ENCODE measurements at places on chromosomes 16 and 17.

- H3K36me3 ChIP-seq = no peaks in the 10 kb centered on the region
- peaks cover 5% of the 10 kb centered on the region for H3K4me1 ChIP-seq
- H3K27me3 ChIP-seq = peaks cover 23% of the 10 kb centered on the region
- H3K4me3 ChIP-seq = peak overlapping the region; percentile 26
- H3K27ac ChIP-seq = no peak overlapping the region
- DNase-seq = peak; percentile 74
Measured at GRCh38 chr16:2194852-2195321, 1.5 kb downstream of the CASKIN1 start.

DNA sequence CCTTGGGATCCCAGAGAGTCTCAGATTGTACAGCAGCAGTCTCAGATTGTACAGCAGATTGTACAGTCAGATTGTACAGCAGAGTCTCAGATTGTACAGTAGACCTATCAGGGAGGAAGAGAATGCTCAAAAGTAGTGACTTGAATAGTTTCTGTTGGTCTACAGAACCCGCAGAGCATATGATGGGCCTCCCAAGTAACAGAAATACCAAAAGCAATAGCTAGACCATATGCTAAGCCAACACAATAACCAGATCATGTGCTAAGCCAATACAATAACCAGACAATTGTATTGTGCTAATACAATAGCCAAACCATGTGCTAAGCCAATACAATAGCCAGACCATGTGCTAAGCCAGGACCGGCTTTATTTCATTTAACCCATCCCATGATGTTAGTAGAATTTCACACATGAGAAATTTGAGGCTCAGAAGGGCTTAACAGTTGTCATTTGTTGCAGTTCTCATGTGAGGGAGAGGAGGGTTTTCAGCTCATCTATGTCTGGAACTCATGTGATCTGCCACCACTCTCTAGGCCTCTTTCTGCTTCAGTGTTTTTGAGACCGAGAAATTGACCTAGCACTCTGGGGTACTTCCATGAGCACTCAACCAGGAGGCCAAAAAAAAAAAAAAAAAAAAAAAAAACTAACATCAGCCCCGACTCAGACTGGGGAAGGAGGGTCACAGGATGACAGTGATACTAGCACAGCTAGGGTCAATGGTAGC is 144.0 kb downstream of the SOX9 start:
- H3K27ac ChIP-seq = no peak overlapping the region
- H3K4me1 ChIP-seq = no peaks in the 10 kb centered on the region
- peaks cover 6% of the 10 kb centered on the region for H3K27me3 ChIP-seq
- no peak overlapping the region for H3K4me3 ChIP-seq
- H3K36me3 ChIP-seq = no peaks in the 10 kb centered on the region
- DNase-seq = no peak

GRCh38 chr17:28756049-28756804 is 12.4 kb downstream of the TRAF4 start:
- H3K27me3 ChIP-seq = no peaks in the 10 kb centered on the region
- no peak for DNase-seq
- no peak overlapping the region for H3K4me3 ChIP-seq
- H3K36me3 ChIP-seq = peaks cover 29% of the 10 kb centered on the region
- no peaks in the 10 kb centered on the region for H3K4me1 ChIP-seq

GRCh38 chr17:30134551-30134950 is 17.9 kb downstream of the NSRP1 start:
- H3K27ac ChIP-seq = no peak overlapping the region
- H3K27me3 ChIP-seq = no peaks in the 10 kb centered on the region
- no peak overlapping the region for H3K4me3 ChIP-seq
- H3K36me3 ChIP-seq = peaks cover 54% of the 10 kb centered on the region
- H3K4me1 ChIP-seq = peaks cover 28% of the 10 kb centered on the region

DNA sequence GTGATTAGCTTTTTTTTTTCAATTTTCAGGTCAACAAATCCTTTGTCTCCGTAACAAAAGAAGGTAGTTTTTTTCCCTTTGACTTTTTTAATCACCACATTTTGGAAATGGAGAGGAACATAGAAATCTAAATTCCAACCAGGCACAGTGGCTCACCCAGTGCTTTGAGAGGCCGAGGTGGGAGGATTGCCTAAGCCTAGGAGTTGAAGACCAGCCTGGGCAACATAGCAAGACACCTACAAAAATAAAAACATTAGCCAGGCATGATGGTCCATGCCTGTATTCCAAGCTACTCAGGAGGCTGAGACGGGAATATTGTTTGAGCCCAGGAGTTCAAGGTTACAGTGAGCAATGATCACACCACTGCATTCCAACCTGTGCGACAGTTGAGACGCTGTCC is 5.7 kb downstream of the PSMD7 start:
- peaks cover 23% of the 10 kb centered on the region for H3K4me1 ChIP-seq
- H3K4me3 ChIP-seq = no peak overlapping the region

DNA sequence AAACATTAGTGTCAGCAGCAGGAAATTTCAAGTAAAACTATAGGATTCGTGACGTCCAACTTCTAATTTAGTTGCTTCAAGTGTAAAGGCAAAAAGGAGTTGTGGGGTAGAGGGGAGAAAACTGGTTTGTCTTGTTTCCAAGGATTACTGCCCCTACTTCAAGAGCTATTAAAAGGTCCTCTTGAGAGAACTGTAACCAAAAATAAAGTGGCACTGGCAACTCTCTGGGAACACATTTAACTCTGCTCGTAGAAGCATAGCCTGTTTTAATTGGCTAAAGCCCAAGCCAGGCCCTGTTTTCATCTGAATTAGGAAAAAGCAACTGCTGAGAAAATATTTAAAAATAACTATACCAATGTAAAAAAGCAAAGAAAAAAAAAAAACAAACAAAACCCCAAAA is 51.8 kb upstream of the AKAP1 start:
- peaks cover 26% of the 10 kb centered on the region for H3K27me3 ChIP-seq
- H3K36me3 ChIP-seq = no peaks in the 10 kb centered on the region
- H3K4me3 ChIP-seq = no peak overlapping the region
- DNase-seq = no peak
- no peaks in the 10 kb centered on the region for H3K4me1 ChIP-seq

DNA sequence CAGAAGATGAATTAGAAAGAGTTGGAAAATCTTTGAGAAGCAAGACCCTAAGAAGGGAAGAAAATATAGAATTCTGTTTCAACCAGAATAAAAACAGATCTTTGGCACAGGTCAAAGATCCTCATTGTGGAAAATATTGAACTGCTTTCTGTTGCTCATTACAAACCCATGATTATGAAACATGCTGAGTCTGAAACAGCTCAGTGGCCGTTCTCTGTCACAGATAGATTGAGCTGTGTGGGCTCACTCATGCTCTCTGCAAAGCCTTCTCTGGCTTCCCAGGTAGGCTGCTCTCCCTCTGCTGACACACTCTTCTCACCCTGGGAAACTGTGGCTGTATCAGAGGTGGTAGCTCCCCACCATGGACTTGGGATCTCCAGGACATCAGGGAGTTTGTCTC is 3.4 kb upstream of the KRT38 start:
- no peak for DNase-seq
- no peak overlapping the region for H3K27ac ChIP-seq
- no peaks in the 10 kb centered on the region for H3K36me3 ChIP-seq
- no peaks in the 10 kb centered on the region for H3K4me1 ChIP-seq
- H3K4me3 ChIP-seq = no peak overlapping the region

DNA sequence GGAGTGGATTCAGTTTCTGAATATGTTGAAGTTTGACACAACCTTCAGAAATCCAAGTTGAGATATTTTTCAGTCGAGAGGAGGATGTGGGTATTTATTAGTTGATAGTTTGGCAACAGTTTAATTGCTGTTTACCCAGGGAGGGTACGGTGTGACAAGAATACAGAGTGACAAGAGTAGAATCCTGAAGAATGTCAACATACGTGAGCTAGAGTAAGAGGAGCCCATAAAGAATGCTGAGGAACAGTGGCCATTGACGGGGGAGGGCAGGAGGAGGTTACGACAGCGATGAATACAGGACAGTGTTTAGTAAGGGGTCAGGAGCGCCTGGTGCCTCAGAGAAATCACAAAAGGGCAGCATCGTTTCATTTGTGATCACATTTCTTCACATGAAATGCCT is 76.5 kb downstream of the AATF start:
- peaks cover 30% of the 10 kb centered on the region for H3K36me3 ChIP-seq
- H3K27ac ChIP-seq = peak overlapping the region; percentile 21
- H3K4me3 ChIP-seq = no peak overlapping the region

DNA sequence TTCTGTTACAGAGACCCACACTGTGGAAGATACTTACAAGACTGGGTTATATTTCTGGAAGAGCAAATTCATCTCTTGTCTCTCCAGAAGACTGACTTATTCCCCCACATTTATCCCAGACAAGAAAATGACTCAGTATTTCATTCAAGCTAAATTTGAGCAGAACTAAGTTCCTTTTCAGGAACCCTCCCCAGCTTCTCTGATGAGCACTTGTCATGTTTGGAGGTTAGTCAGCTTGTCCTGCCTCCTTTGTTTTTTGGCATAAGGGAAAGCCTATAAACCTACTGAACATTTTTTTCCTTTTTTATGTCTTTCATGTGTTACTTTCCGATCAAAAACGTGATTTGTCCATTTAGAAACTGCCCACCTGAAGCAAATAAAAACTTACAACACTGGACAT is 198.0 kb downstream of the C16orf95 start:
- H3K4me1 ChIP-seq = no peaks in the 10 kb centered on the region
- DNase-seq = no peak
- H3K4me3 ChIP-seq = no peak overlapping the region
- H3K36me3 ChIP-seq = no peaks in the 10 kb centered on the region
- peaks cover 17% of the 10 kb centered on the region for H3K27me3 ChIP-seq
- H3K27ac ChIP-seq = no peak overlapping the region

- H3K27me3 ChIP-seq = no peaks in the 10 kb centered on the region
- H3K27ac ChIP-seq = peak overlapping the region; percentile 79
- H3K4me1 ChIP-seq = peaks cover 52% of the 10 kb centered on the region
- DNase-seq = peak; percentile 39
Measured at GRCh38 chr17:78127888-78128550, 536 bp downstream of the TMC6 start.

GRCh38 chr17:41996855-41997164 is 20.4 kb downstream of the DNAJC7 start:
- peak overlapping the region; percentile 26 for H3K27ac ChIP-seq
- no peak for DNase-seq
- H3K36me3 ChIP-seq = peaks cover 42% of the 10 kb centered on the region
- no peaks in the 10 kb centered on the region for H3K27me3 ChIP-seq
- peaks cover 12% of the 10 kb centered on the region for H3K4me1 ChIP-seq

GRCh38 chr17:32658470-32659418 is 172.0 kb downstream of the CDK5R1 start:
- no peak overlapping the region for H3K4me3 ChIP-seq
- DNase-seq = no peak
- H3K27ac ChIP-seq = no peak overlapping the region
- H3K27me3 ChIP-seq = no peaks in the 10 kb centered on the region

- no peak overlapping the region for H3K27ac ChIP-seq
- no peak overlapping the region for H3K4me3 ChIP-seq
- no peaks in the 10 kb centered on the region for H3K27me3 ChIP-seq
- DNase-seq = no peak
Measured at GRCh38 chr16:15775663-15776304, 81.0 kb downstream of the MYH11 start.

GRCh38 chr17:78241277-78242023 is 10.0 kb downstream of the TMEM235 start:
- no peak for DNase-seq
- no peaks in the 10 kb centered on the region for H3K36me3 ChIP-seq
- H3K27ac ChIP-seq = no peak overlapping the region
- no peaks in the 10 kb centered on the region for H3K4me1 ChIP-seq

DNA sequence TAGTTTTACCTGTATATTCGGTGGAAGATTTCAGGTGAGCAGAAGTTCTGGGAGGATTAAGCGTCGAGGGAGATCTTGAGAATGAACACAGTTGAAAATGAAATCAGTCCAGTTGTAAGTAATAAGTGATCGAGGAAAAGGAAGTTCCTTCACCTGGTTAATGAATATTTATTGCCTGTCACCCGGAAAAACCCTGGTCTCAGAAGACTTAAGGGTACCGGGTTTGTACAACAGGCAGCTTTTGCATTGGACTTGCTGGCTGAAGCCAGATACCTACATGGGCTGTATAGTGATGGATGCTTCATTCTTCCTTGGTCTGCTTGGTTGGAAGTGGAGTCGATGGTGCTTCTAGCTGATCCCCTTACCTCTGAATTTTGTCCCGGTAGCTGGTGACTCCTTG is 72.7 kb downstream of the PRKCA start:
- peak overlapping the region; percentile 37 for H3K4me3 ChIP-seq
- H3K27ac ChIP-seq = peak overlapping the region; percentile 70
- H3K4me1 ChIP-seq = peaks cover 76% of the 10 kb centered on the region

DNA sequence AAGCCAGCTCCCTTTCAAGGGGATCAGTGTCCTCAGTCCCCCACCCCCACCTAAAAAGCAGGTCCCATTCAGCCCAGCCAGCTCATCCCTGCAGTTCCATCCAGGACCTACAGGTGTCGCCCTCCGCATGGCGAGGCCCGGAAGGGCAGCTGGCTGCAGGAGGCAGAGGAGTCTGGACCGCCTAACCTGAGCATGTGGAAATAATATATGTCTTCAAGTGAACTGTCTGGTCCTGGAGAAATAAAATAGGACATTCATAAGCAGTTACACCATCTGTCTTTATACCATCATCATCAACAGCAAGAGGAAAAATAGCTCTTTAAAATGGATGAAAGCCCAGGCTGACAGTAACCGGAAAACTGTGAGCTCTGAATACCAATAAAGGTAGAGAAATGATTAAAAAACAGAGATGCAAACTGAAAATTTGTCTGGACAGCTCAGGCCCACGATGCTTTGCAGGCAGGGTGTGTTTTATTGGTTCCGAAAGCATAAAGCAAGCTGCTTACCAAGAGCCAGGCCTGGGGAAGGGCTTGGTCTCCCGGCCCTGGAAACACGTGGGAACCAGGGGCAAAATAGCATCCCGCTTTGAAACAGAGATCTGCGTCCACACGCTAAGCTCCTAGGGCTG is 215.2 kb downstream of the ZFHX3 start:
- H3K27me3 ChIP-seq = no peaks in the 10 kb centered on the region
- H3K27ac ChIP-seq = no peak overlapping the region
- no peaks in the 10 kb centered on the region for H3K36me3 ChIP-seq
- DNase-seq = peak; percentile 82

- H3K36me3 ChIP-seq = no peaks in the 10 kb centered on the region
- no peaks in the 10 kb centered on the region for H3K27me3 ChIP-seq
- no peak overlapping the region for H3K27ac ChIP-seq
- peaks cover 24% of the 10 kb centered on the region for H3K4me1 ChIP-seq
- H3K4me3 ChIP-seq = no peak overlapping the region
Measured at GRCh38 chr17:41328207-41328606, 12.7 kb upstream of the KRTAP17-1 start.

Measured in activated CD4-positive, alpha-beta T cell treated with anti-CD3 and anti-CD28 coated beads for 36 hours (primary cell).